ENCODE measurements at places on chromosomes 11 and 22. TPM values are rescaled to one million over a fixed set of nuclear protein-coding genes. Genes with fewer than 3 reads are reported as not detected.
A peak's percentile ranks its signal among the peaks of the same experiment; 100 is the strongest.

The RGL4 gene
- 0.69 TPM for total RNA-seq

The OR2AT4 gene
- total RNA-seq: not detected

The OTOG gene
- not detected for total RNA-seq

The BCO2 gene
- 109 TPM for total RNA-seq

The RCOR2 gene
- 5.3 TPM for total RNA-seq

The SLC35E4 gene
- total RNA-seq: 9.8 TPM

DNA sequence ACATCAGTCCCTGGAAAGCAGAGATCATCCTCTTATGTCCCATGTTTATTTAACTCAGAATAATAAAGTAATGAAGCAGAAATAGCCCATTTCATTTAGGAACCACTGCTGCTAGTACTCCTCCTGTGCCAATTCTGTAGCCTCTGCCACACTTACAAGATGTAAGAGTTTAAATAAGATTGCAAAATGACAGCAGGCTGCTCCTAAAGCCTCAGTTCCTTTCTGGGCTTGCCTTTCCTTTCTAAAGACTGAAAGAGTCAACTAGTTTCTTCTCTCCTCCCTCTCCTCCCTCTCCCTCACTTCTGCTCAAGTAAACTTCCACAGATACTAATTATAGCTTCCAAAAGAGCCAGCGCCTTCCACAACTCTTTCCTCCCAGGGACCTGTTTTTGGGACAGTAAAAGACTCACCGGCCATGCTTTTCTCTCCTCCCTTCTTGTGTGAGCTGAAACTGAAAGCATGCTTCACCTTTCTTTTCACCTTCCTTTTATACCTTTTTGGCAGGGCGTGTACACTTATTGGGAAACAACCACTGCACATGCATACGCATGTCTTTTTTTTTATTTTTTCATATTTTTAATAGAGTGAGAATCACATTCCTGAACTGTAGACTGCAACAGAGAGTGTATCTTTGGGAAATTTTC, 26.1 kb upstream of the CARD16 start:
- no peak for DNase-seq

DNA sequence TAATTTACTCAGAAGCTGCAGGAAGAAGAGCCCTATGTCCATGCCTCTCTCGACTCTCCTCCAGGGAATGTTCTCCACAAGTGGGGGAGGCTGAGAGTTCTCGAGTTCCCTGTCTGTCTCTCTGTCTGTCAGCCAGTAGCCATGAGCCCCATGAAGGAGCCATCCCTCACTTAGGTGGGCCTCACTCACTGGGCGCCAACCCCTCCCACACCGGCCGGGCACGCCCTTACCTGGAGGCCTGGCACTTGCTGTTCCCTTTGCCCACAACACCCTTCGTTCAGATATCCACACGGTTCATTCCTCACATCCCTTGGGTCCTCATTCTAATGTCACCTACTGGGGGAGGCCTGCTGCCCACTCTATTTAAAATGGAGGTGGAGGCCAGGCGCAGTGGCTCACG, 14.2 kb upstream of the IL10RA start:
- no peak for DNase-seq

DNA sequence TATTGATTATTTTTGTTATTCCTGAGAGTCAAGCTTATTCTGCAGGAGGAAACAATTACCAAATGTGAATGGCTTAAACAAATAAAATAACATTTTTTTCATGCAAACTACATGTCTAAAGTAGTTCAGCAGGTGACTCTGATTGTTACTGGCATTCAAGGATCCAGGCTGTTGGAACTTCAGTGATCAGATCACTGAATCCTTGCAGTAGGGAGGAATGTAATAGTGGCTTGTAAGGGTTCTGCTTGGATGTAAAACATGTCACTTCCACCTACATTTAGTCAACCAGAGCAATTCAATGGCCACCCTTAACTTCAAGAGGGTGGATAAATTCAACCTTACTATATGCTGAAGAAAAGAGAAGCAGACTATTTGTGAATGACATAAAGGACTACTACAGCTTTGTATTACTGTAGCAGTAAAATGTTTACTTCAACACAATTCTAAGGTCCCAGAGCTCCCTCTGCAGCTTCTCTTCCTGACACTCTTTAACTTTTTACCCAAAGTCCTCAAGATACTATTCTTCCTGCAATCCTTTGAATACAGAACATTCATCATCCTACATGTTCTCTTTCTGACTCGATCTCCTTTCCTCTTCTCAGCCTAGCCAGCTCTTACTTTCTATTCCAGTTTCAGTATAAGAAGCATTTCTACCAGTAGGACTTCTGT, 284.0 kb downstream of the LRRC4C start:
- DNase-seq: no peak

DNA sequence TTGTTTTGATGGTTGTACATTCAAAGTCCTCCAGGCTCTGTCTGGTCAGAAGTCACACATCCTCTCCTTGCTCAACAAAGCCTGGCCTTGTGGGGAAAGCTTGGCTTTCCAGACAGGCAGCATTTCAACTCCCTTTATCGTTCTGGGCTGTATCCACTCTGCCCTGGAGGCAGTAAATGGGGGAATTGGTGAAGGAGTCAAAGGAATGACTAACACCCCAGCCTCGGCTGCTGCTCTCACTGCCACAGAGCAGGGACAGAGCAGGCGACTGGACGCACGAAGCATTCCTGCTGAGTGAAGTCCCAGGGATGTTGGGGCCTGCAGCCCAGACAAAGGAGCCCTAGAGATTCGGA, 52.8 kb downstream of the WNT11 start:
- DNase-seq: no peak

DNA sequence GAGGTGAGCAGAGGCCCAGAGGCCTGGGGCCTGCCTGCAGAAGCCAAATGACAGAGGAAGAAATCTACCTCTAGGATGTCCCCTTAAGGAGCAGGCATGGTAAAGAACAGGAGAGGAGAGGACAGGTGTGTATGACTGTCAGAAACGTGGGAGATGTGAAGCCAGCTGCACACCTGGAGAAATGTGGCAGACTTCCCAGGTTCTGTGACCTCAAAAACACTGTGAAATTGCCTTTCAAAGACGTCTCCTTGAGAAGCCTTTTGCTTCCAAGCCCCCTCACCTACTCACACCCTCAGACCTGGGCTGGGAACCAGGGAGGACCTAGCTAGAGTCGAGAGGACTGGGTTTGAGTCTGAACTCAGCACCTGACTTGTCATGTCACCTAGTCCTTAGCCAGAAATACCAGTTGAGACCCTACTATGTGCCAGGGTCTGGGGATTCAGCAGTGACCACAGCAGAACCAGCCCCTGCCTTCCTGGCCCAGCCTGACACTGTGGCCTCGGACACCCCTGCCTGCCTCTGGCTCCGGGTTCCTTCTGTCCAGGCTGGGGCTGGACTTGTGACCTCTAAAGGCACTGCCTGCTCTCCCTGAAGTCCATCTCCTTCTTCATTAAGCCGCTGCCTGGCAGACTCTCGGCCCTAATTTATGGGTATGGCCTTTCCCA, 5.6 kb downstream of the TPBGL start:
- DNase-seq: no peak

DNA sequence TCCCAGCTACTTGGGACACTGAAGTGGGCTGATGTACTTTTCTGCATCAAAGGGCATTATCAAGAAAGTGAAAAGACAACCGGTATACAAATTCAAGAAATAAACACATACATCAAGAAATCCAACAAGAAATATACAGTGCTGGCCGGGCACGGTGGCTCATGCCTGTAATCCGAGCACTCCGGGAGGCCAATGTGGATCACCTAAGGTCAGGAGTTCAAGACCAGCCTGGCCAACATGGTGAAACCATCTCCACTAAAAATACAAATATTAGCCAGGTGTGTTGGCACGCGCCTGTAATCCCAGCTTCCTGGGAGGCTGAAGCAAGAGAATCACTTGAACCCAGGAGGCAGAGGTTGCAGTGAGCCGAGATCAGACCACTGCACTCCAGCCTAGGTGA, 9.5 kb downstream of the USP28 start:
- no peak for DNase-seq

- DNase-seq: no peak
Measured at GRCh38 chr11:133078591-133079404, 453.5 kb downstream of the OPCML start.

GRCh38 chr11:118448294-118448693, 12.0 kb downstream of the KMT2A start:
- DNase-seq: no peak

GRCh38 chr11:79173615-79174014, 267.2 kb downstream of the TENM4 start:
- peak; percentile 31 for DNase-seq

DNA sequence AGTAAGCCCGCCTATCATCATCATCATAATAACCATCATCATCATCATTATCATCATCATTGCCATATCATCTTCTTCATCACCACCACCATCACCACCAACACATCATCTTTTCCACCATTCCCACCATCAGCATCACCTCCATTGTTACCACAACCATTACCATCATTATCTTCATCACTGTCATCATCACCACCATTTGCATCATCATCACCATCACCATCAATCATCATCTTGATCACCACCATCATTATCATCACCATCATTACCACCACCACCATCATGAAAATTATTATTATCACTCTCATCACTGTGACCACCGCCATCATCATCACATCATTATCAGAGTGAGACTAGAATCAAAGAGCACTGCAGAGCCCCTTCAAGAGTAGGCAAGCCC, 199.4 kb upstream of the SEZ6L start:
- no peak for DNase-seq

DNA sequence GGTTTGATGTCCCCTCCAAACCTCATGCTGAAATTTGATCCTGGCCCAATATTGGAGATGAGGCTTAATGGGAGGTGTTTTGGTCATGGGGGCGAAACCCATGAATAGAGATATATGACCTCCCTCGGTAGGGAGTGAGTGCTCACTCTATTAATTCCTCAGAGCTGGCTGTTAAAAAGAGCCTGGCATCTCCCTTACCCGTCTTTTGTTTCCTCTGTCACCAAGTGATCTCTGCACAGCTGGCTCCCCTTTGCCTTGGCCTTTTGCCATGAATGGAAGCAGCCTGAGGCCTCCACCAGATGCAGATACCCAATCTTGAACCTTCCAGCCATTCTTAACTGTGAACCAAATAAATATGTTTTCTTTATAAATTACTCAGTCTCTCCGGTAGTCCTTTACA, 4.5 kb upstream of the CCDC81 start:
- no peak for DNase-seq
